ENCODE measurements at places on chromosomes 2 and 18.
A peak's percentile ranks its signal among the peaks of the same experiment; 100 is the strongest.

- no peak for DNase-seq
Observed at GRCh38 chr2:71937396-71937795, 210.3 kb downstream of the CYP26B1 start.

DNA sequence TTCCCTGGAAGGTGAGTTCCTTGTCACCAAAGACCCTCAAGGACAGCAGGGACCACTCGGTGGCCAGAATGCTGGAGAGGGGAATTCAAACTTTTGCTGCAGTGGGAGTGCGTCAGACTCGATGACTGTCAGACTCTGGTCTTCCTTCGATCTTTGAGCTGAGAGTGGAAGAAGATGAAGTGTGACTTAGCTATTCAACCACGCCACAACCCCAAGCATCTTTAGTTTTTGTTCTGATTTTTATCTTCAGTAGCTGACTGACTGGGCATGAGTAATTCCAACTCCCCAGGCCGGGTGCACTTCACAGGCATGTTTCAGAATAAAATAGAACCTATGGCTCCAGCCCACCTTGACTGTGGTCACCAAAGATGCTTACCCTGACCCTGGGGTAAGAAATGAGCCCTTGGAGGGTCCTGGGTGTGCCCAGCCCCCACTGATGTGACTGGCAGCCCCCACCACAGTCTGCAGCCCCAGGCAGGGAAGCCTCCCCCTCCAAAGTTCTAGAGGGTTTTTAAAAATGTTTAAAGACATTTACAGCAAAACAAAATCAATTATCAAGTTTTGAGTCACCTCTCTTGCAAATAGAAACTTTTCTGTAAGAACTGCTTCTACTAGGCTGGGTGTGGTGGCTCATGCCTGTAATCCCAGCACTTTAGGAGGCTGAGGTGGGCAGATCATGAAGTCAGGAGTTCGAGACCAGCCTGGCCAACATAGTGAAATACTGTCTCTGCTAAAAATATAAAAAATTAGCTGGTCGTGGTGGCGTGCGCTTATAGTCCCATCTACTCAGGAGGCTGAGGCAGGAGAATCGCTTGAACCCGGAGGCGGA is 24.9 kb upstream of the YWHAQ start:
- no peak for DNase-seq

- DNase-seq, result no peak
Observed at GRCh38 chr18:6650127-6650507, 79.4 kb upstream of the ARHGAP28 start.

- no peak for DNase-seq
Observed at GRCh38 chr2:44651974-44652373, 289.5 kb upstream of the SIX3 start.

GRCh38 chr2:114108249-114108648 is 218.4 kb downstream of the ACTR3 start:
- no peak for DNase-seq

DNA sequence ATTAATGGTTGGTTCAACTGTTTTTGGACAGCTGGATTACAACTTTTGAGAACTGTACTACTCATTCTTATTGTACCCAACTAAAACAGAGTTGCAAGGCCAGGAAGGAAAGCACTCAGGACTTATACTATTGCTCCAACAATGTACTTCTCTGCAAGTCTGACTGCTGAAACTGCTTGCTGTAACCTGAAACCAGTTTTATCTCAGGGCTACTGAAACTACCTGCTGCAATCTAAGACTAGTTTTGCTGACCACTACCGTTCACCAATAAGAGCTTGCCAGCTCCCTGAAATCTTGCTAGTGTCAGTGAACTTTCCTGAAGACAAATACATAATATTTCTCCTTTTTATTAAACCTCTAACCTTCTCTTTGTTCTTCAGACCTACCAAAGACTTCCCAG is 157.3 kb downstream of the CDCA7 start:
- no peak for DNase-seq

DNA sequence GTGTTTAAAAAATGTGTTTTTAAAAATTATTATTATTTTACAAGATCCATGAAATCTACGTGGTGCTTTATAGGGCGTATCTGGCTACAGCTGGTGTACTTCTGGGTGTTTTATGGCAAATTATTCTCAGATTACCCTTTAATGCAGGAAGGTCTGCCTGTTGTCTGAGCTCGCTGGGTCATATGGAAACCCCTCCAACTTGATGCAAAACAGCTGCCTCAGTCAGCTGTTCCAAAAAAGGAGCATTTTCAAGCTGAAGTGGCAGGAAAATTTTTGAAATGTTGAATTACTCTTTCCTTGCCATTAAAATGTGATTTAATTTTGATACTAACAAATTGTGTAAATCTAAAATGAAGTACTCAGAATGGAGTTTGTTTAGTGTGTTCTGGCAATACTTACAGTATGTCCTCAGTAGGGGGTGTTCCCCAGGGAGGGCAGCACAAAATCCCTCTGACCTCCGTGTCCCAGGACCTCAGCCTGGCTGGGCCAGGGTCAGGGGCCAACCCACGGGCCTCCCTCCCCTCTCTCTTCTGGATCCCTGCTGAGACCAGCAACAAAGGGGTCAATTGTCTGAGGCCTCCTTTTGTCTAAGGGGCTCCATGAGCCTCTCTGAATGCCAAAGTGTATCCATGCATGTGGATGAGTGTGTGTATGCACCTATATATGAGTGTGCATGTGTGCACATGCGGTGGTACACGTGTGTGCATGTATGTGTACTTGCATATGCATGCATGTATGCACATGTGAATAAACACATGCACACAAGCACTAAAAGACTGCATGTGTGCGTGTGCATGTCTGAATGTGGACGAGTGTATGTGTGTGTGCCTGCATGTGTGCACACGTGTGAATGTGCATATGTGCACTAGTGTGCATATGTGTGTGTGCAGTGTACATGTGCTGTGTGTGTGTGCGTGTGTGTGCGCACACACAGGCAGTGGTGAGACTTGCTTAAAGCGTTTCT is 105.4 kb downstream of the ACOXL start:
- no peak for DNase-seq

GRCh38 chr2:200443376-200443775 is 66.5 kb downstream of the KCTD18 start:
- no peak for DNase-seq

DNA sequence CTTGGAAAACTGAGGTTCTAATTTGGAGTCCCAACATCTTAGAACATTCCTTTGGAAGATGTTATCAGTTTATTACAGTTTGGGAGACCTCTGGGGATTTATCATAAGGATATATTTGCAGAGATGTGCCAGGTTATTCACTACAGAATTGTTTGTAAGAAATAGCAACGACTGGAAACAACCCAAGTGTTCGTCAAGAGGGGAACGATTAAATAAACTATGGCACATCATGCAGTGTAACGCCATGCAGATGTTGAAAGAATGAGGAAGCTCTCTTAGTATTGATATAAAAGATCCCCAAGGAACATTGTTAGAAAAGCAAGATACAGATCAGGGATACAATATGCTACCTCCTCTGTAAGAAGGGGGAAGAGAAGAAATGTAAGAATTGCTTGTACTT is 210.6 kb downstream of the TMEM247 start:
- no peak for DNase-seq

GRCh38 chr2:233079953-233080835 is 20.1 kb downstream of the INPP5D start:
- no peak for DNase-seq

DNA sequence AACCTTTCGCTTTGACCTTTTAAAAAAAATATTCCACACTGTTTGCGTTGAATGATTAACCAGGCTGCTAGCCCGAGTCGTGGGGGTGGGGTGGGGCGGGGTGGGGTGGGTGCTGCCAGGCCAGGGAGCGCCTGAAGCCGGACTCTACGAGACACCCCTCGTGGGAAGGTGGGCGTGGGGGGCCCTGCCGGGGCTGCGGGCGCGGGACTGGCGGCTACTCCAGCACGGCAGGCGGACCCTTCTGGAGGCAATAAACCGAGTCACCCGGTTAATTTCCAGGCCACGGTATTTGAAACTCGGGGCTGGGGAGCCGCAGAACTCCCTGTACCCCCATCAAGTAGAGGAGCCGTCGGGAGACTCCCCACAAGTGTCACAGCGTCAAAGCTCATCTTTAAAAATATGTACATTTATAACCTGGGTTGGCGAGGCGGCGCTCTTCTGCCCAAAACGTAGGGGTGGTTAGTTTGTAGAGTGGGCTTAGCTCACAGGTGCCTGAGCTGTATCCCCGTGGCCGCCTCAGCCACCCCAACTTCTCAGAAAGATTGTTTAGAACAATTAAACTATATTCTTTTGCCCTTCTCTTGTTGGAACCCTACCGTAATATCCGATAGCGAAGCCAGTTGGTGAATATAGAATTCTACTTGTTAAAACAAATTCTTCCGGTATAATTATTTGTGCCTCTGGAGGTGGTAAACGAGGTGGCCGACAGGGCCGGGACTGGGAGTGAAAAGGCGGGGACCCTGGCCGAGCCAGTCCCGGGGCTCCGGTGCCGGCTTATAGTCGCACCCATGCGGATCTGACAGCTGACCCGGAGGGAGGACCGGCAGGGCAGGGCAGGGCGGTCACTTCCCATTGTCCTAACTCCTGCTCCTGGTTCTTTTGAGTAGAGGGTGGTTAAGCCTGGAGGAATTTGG is 1.4 kb downstream of the B3GNT2 start:
- peak; percentile 40 for DNase-seq

DNA sequence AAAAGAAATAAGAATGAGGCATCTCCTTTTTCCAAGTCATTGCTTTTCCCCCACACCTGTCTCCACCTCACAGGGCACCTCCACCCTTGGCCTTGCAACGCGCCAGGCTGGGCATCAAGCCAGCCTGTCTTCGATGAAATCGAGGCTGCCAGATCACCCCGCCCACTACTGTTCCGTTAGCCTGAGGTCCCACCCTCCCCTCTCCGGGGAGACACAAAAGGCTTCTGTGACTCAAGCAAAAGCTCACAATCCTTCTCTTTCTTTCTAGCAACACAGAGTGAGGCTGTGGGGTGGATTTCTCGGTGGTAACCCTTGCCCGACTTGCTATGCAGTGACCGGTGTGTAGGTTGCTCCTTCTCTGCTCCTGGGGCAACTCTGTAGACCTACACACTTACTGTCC is 9.9 kb downstream of the TNP1 start:
- DNase-seq, result no peak

GRCh38 chr2:100223502-100223901 is 81.1 kb upstream of the AFF3 start:
- DNase-seq, result no peak

GRCh38 chr2:231376857-231377256 is 18.7 kb upstream of the B3GNT7 start:
- no peak for DNase-seq

- DNase-seq, result no peak
Observed at GRCh38 chr2:162113776-162114168, 38.3 kb downstream of the GCG start.

DNA sequence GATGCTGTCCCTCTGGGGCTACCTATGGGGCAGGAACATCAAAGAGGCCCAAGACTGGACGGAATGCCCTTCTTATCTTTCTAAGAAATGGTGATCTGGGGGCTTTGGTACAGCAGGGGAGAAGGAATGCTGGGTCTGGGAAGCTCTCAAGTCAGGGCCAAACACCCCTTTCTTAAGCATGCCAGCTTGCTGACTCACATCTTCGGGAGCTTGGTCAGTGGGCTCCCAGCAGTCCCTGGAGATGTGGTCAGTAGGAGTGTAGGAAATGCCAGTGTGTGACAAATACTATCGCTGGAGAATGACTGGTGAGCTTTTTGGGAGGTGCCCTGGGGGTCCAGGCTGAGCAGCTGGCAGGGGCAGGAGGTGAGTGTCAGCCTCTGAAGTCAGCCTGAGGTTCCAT is 105.0 kb upstream of the CDC42EP3 start:
- no peak for DNase-seq

DNA sequence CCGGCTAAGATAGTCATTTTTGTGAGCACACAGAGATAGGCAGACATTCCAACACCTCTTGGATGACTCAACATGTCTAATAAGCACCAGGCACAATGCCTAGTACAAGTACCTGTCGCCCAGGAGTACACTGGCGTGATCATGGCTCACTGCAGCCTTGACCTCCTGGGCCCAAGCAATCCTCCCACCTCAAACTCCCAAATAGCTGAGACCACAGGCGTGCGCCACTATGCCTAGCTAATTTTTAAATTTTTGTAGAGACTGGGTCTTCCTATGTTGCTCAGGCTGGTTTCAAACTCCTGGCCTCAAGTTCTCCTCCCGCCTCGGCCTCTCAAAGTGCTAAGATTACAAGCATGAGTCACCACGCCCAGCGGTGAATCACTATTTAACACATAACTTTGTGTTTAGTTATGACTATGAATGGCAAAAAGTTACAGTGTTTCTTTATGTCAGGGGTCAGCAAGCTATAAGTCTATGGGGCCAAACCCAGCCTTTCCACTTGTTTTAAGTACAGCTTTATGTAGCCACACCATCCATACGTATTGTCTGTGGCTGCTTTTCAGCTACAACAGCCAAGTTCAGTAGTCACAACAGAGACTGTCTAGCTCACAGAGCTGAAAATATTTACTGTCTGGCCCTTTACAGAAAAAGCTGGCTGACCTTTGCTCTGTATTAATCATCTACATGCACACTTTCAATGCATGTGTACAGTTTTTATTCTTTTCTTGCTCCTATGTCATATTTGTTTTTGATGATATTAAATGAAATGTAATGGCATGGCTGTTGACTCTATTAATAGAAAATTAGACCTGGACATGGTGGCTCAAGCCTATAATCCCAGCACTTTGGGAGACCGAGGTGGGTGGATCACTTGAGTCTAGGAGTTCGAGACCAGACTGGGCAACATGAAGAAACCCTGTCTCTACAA is 18.7 kb downstream of the ORC2 start:
- no peak for DNase-seq

DNA sequence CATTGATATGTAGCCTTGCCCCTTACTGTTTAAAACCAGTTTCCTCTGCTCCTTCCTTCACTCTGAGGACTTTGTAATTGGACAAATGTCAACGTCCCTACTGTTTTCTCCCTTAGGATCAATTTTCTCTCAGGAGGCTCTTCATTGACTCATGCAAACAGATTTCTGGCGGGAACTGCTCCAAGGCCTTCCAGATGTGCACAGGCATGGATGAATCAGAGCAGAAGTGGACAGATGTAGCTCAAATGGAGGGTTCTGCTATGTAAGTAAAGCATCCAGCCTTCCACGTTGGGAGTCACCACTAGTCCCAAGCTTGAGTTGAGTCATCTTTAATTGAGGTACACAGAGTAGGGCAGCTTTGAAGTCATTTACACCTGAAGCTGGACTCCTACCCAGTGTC is 34.1 kb upstream of the ZDBF2 start:
- DNase-seq, result no peak

GRCh38 chr2:178205853-178206521 is 11.7 kb downstream of the OSBPL6 start:
- no peak for DNase-seq

Data from activated CD4-positive, alpha-beta T cell treated with anti-CD3 and anti-CD28 coated beads, Interleukin-2, amount 50 U/mL, for 1 hour (primary cell).